ENCODE measurements at places on chromosomes 1 and 21. TPM values are rescaled to one million over a fixed set of nuclear protein-coding genes. Genes with fewer than 3 reads are reported as not detected.
A peak's percentile ranks its signal among the peaks of the same experiment; 100 is the strongest.

The KRTAP12-2 gene
- not detected for polyA plus RNA-seq

DNA sequence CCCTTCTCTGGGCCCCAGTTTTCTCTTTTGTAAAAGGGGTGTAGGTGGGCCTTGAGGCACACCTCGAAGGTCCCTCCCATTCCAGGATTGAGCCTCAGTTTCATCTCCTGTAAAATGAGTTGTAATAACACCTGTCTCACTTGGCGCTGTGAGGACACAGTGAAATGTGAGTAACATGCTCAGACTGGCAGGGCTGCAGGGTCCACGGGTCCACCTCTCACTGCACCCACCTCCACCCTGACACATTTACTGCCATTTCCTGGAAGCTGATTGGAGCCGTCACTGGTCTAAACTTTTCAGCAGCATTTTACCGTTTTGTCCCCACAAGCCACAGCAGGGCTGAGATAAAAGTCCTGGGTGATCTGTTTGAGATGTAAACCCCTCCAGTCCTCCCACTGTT lies 398.0 kb downstream of the PTPRU start:
- DNase-seq: no peak

- DNase-seq: no peak
Observed at GRCh38 chr1:19045898-19046880, 89.7 kb upstream of the IFFO2 start.

DNA sequence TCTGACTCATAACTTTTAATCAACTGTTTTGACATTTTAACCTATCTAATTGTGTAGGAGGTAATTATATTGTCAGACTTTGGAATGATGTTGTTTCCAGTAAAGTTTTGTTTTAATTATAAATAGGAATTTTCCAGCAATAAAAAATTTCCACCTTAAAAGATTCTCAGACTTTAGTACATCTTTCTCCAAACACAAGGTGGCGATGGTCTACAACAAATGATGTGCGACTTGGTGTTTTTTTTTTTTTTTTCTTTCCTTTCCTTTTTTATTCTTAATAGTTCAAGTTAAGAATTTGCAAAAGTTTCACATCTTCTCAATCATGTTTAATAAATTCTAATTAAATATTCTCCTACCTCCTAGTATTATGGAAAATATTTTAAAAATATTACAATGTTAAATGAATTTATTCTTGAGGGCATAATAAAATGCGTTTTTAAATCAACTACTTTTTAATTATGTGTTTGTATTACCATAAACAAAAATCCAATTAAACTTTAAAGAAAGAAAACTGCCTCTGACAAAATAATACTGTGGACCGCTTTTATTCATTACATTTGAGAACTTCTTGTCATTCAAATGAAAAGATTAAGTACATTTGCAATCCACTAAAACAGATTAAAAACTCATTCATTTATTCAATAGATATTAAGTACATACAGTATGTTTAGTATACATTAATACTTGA lies 4.4 kb upstream of the ADAMTS1 start:
- DNase-seq: peak; percentile 85

GRCh38 chr1:161983725-161984124 lies 39.9 kb downstream of the OLFML2B start:
- DNase-seq: no peak

DNA sequence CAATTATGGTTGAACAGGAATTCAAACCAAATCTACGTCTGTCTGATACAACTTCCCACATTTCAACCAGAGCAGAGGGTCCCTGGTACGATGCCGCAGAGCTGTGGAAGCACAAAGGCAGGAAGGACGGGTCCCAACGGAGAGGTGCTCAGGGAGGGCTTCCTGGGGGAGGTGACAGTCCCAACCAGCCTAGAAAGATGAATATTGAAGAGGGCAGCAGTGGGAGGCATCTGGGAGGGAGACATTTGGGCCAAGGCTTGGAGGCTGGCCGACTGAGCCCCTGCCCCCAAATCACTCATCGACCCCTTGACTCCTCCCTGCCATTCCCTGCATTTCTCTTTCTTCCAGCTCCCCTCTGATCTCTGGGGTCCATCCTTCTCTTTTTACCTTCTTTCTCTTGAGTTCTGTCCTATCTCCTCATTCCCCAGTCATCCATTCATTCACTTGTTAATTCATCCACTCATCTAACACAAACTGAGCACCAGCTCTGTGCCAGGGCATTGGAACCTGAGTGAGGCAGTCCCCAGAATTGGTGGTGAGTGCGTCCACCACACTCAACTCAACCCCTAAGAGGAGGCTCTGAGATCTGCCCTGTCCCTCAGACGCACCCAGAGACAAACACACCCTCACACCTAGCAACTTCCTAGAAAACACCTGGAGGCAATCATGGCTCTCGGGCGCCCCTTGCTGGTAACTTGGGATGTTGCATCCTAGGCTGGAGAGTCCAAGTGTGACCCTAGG lies 13.2 kb upstream of the CELA3B start:
- DNase-seq: peak; percentile 88

Measured in stomach (tissue), 19 donors.